ENCODE measurements at places on chromosomes 7 and 10.
A peak's percentile ranks its signal among the peaks of the same experiment; 100 is the strongest.

- DNase-seq = no peak
These were observed 84.3 kb downstream of the ARHGAP22 start for GRCh38 chr10:48520594-48520993.

DNA sequence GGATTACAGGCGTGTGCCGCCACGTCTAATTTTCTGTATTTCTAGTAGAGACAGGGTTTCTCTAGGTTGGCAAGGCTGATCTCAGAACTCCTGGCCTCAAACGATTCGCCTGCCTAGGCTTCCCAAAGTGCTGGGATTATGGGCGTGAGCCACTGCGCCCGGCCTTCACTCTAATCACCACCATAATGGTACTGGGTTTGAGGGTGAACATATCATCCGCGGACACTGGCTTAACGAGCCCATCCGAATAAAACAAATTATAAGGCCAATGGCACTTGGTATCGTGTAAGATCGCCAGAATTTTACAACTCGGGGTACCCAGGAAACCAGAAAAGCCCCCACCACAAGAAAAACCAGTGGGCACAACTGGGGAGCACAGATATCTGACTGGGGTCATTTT is 580 bp downstream of the FAM200A start:
- no peak for DNase-seq

GRCh38 chr7:130430841-130431666 is 9.8 kb downstream of the CEP41 start:
- DNase-seq = no peak

DNA sequence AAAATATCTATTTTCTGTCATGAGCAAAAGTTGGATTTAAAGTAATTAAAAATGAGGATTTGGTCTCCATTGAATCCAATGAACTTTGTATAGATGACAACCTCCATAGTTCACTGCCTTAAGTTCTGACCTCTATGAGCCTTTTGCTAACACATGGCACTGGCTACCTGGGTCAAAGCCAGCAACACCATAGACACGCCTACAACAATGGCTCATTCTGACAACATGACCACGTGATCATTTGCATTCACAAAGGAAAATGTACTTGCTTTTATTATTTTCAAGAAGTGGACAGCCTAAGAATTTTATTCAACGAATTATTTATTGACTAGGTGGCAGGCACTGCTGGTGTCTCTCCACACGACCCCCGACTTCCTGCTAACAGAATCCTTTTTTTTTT is 90.6 kb downstream of the CARD11 start:
- DNase-seq = no peak

DNA sequence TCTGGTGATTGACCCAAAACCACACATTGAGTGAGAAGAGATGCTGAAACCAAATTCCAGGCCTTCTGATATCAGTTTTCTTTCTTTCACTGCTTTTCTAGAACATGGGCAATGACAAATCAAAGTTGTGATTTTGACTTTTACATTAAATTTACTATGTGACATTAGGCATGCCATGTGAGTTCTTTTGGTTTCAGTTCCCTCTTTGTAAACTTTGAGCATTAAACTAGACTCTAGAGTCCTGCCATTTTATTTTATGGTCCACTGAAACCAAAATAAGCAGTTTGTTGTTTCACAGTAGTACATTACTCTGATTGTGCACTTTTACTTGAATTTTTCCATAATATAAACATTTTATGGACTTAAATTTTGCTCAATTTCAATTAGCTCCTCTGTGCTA is 381.1 kb upstream of the SEMA3D start:
- no peak for DNase-seq

GRCh38 chr7:28239823-28240204 is 59.2 kb upstream of the JAZF1 start:
- no peak for DNase-seq

DNA sequence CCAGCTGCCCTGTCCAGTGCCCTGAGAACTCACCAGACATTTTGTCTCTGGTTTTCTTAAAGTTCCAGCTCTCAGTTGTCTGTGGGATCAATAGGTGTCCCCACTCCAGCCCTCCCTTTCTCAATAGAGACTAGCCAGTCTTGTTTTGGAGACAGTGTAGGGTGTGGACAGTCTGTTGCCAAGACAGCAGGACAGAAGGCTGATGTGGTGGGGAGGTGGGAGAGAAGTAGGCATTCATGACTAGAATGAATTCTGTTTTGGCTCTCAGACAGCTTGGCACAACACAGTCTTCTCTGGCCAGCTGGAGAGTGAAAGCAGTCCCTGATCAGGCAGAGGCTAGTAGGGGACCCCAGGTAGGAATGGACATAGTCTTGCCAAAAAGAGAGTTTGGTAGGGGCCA is 467.0 kb upstream of the PODXL start:
- no peak for DNase-seq

- DNase-seq = no peak
These were observed 439.4 kb downstream of the TYW1 start for GRCh38 chr7:67435894-67436535.

GRCh38 chr10:37975401-37975991 is 951 bp downstream of the ZNF25 start:
- peak; percentile 0 for DNase-seq

DNA sequence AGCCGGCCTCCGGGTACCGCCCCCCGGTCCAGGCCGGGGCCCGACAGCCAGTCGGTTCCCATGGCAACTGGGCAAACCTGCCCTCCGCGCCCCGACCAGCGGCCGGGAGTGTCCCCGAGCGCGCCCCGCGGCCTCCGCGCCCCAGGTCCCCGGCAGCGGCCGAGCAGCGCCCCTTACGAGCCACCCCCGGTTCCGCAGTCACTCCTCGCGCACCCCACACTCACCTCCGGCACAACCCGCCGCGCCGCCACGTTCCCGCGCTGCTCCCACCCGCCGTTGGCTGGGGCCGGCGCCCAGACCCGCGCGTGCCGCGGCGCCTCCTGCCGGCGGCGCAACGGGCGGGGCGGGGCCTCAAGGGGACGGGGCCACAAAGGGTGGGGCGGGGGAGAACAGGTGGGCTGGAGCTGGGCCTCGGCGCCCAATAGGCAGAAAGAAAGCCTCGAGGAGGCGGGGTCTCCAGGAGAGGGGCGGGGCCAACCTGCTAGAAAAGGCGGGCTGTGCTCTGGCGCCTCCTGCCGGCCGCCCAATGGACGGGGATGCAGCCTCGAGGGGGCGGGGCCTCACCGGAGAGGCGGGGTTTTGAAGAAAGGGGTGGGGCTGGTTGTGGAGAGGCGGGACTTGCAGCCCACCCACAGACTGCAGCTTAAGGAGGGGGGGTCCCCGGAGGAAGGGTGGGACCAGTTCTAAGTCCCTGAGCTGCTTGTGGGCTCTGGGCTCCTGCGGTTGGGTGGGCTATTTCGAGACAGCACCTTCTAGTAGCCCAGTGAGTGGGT is at the start of gene RADIL:
Gene RADIL, minus strand, starts transcription at position 345 of the 773 bp plus-strand sequence. CDS start 5,577 bp downstream, outside the sequence.
- peak; percentile 49 for DNase-seq

- DNase-seq = no peak
These were observed 53.1 kb downstream of the OSBPL3 start for GRCh38 chr7:24926623-24927524.

- no peak for DNase-seq
These were observed 262.4 kb upstream of the TMEM229A start for GRCh38 chr7:124295289-124295688.

DNA sequence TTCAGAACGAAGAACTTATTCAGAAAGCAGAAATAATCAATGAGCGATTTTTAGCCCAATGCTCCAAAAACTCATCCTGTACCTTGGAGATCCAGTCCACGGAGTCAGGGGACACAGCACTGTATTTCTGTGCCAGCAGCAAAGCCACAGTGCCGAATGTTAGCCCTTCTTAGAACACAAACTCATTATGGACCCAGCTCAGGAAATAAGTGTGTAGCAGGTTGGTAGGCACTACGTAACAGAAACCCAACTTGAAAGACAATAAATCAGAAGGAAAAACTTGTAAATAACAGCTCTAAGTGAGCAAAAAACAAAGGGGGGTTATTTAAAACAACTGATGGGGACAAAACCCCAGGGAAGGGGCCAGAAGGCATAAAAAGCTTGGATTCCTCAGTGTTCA is 112.0 kb upstream of the PRSS1 start:
- no peak for DNase-seq

DNA sequence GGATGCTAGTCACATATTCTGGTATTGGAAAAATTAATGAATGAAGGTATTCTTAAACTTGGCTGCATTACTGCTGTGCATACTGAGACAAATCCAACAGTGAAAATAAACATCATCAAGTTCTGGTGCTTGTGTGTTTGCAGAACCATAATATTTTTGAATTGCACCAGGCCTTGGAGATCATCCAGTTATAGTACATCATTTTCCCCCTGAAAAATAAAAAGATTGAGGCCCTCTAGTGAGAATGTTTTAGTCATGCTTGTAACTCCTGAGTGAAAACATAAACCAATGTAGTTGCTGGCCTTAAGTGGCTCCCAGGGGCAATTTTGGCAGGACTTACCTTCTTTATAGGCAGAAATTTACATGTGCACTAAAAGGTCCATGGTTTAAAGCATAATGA is 218.8 kb upstream of the TMEM229A start:
- no peak for DNase-seq

- no peak for DNase-seq
These were observed 47.8 kb upstream of the TMEM243 start for GRCh38 chr7:87267239-87267900.

DNA sequence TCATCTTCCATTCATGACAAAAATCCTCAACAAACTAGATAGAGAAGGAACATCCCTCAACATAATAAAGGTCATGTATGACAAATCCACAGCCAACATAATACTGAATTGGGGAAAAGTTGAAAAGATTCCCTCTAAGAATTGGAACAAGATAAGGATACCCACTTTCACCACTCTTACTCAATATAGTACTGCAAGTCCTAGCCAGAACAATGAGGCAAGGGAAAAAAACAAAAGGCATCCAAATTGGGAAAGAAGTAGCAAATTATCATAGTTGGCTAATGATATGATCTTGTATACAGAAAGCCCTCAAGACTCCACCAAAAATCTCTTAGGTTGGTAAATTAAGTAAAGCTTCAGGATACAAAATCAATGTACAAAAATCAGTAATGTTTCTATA is 4.7 kb downstream of the POT1 start:
- no peak for DNase-seq

GRCh38 chr7:33841705-33842129 is 63.6 kb upstream of the BMPER start:
- DNase-seq = peak; percentile 7

- DNase-seq = no peak
These were observed 104.1 kb downstream of the AOAH start for GRCh38 chr7:36620166-36620708.

GRCh38 chr10:131480861-131481260 is 169.3 kb upstream of the TCERG1L start:
- DNase-seq = no peak

DNA sequence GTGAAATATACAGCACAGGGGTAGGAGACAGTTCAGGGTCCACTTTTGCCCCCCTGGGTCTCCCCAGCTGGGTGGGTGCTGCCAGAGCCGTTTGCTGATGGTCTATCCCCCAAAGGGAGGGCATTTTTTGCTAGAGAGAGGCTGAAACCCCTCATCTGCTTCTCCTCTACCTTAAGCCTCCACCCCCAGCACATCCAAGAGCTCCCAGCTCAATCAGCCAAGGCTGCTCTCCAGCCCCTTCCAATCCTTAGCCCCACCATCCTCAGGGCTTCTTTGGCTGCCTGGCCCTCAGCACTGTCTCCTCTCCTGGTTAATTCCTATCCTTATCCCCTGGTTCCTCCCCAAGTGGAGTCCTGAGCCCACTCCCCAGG is 153.1 kb downstream of the AOAH start:
- DNase-seq = no peak

DNA sequence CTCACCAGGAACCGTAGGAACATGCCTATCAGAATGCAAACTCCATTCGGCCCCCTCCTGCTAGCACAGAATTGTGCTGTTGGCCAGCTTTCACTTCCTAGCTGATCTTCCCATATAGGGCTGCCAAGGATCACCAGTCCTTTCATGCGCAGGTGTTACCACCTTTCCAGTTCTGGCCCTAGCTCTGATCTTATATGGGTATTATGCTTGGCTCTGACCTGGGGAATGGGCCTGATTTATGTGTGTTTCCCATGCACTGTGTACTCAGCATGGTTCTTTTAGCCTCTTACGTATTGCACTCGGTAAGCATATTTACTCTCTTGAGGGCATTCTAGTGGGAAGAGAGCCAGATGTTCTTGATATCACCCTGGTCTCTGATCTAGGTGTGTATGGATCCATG is 11.1 kb downstream of the SLC35G1 start:
- DNase-seq = no peak

DNA sequence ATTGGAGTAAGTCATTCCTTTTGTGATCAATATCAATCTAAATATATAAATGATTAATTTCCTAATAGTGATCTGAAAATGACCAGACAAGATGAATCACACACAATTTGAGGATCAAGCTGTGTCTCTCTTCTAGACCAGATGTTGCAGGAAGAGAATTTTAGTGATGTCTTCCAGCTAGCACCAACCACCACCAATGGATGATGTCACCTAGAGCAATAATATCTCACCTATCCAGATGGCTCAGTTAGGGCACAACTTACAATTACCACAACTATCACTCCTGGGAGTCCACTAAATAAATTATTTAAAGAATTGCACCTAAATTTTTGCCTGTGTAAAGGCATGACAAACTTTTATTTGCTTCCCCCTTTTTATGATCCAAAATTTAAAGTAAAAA is 25.2 kb downstream of the RELN start:
- no peak for DNase-seq

- no peak for DNase-seq
These were observed 217.7 kb upstream of the ETV1 start for GRCh38 chr7:14207138-14207537.

GRCh38 chr7:67619175-67619574 is 622.5 kb downstream of the TYW1 start:
- no peak for DNase-seq

DNA sequence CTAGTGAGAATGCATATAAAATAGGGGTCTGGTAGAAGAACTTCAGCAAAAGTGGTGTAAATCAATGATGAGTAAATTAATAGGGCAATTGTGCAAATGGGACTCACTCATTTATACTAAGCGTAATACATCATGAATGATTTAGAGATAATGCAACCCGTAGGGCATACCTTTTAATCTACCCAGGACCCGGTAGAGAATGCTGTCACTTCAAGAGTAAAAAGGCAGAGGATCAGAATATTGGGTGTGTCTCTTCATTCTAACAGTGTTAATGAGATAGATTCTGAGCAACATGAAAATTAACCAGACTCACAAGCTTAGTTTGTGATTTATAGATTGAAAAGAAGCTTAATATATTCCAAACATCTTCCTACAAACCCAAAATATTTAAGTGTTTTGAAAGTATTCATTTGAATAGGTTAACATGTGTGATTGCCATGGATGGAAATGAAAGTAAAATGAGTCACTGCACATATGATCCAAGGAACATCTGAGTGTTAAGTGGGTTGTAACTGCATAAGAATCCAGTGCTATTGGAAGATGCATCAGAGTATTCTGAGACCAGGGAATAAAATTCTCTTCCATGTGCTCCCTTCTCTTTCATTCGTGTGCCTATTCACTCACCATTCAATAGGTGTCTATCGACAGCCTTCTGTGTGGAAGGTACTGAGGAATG is 690.6 kb downstream of the AUTS2 start:
- no peak for DNase-seq

DNA sequence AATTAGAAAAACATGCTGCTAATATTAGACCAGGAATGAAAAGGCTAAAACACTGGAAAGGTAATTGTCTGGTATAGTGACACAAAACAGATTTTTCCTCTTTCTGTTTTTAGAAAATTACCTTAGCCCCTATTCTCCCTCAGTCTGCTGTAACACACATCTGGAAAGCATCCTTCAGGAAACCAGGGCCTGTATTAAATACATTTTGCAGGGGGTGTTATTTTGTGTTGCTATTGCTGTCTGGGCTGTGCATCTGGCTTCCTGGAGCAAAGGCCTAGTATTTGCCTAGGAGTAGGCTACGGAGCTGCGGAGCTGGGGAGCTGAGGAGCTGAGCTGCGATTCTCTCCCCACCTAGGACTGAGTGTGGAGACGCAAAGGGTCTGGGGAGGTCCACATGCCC is 169.3 kb downstream of the GFRA1 start:
- no peak for DNase-seq

All from kidney capillary endothelial cell (primary cell).